ENCODE measurements at places on chromosomes 11 and 22.

GRCh38 chr11:8110396-8110795 is 29.4 kb downstream of the TUB start:
- no peak for DNase-seq

- DNase-seq = no peak
Observed at GRCh38 chr22:23925020-23925606, 30.9 kb downstream of the MIF start.

DNA sequence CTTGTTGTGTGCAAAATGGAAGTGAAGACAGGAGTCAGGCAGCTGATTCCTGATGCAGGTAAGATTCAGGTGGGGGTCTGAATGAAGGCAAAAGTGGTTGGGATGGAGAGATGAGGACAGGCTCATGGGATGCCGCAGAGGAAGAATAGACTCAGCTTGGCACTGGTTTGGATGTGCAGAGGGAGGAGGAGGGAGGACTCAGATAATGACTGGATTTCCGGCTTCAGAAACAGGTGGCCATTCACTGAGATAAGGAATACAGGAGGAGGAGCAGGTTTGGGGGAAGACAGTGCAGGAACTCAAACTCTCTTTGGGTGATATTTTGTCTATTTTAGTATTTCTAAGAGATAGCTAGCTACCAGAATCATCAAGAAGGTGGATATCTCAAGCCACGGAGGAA is 19.2 kb downstream of the RASSF10 start:
- no peak for DNase-seq

GRCh38 chr11:112762707-112763090 is 198.5 kb upstream of the NCAM1 start:
- DNase-seq = no peak

DNA sequence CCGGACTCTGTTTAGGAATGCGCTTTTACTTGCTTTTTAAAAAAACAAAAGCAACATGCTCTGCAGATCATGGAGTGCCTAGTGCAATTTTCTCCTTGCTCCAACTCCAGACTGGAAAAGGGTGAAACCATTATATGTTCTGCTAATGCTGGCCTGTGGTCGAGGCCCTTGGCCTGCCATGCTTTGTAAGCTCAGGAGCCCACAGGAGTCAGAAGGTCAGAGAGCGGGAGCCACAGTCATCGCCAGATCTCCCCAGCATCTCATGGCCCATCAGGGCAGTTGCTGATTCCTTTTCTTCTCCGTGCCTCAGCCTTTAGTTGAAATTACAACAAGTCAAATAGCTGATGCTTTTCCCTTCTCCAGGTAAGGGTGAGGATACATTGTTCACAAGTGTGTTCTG is 80.3 kb downstream of the DDIAS start:
- peak; percentile 28 for DNase-seq

DNA sequence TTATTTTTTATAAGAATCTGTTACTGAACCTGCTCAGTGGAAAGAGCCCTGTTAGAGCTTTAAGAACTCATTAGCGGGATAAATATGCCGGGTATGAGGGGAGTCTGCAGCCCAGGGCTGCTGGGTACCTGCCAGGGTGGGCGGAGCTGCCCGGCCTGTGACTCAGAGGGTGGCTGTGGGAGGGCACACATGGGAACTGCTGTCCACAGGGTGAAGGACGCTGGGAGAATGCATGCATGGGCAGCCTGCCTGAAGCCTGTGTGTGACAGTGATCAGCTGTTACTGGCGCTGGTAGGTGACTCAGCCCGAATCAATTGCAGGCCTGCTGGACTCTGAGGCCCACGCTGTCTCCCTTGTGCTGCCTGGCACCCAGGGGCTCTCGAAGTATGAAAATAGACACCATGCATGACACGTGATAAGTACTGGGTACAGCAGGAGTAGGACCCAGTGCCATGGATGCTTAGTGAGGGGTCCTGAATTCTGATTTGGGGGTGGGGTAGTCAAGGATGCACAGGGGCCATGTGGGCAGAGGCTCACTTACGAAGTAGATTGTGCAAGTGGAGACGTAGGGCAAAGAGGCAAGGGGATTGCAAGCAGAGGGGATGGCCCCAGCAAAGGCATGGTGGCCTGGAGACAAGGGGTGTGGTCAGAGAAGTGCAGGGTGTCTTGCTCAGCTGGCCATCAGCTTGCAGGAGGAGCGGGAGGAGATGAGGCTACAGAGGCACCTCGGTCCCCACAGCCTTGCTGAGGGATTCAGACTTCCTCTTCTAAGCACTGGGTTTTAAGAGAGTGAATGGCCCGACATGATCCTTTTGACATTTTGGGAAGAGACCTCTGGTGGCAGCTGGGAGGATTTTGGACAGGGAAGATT is 36.5 kb downstream of the GRIK4 start:
- peak; percentile 98 for DNase-seq

GRCh38 chr11:120404495-120404894 is 68.3 kb downstream of the ARHGEF12 start:
- no peak for DNase-seq

DNA sequence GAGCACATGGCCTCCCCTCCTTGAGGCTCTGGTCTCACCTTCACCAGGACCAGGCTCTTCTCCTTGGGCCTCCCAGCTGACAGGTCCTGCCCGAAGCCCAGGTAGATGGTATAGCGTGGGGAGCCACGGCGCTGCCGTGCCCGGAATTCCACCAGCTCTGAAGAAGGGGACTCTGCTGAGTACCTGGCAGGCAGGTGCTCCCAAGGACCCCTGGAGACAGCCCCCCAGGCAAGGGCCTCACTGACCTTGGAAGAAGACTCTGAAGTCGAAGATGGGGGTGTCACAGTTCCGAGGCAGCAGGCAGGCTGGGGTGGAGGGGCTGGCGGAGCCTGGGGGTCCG is 2.8 kb downstream of the IRF7 start:
- no peak for DNase-seq

DNA sequence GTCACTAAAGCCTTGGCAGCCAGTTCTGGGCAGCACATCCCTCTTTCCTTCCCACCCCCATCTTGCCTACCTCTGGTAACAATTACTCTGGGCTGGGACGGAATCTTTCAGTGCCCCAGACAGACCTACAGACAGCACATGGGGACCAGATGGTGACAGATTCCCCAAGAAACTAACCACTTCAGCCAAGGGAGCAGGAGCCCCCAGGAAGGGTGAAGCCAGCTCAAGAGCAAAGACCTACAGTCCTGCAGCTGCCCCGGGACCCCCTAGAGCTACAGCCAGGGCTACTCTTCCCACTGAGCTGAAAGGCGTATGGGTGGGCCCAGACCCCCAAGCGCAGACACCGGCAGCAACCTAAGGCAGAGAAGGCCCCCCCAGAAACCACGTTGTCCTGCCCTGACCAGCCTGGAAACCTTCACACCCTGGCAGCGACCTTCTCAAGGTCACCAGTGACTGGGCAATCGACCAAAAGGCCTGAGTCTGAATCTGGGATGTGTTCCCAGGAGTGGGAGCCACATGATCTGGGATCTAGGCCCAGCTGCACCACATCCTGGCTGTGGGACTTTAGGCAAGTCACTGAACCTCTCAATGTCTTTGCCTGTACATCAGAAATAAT is 65.8 kb downstream of the LRRC32 start:
- no peak for DNase-seq

- DNase-seq = no peak
Observed at GRCh38 chr22:19874307-19875060, 19.8 kb upstream of the GNB1L start.

GRCh38 chr11:130103296-130103814 is 33.7 kb downstream of the APLP2 start:
- peak; percentile 90 for DNase-seq

DNA sequence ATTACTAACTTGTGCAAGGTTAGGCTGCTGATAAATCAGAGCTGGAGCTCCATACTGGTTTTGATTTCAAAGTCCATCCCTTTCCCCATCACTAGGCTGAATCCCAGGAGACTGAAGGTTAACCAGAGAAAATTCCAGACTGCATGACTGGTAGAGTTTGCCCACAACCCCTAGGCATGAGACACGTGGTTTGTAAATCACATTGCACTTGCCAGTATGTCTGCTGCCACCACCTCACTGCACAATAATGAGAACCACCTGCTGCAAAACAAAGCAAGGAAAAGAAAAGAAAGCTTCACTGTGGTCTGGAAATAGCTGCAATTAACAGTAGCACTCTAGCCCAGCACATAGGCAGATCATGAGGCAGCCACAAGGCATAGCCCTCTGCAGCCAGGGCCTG is 67.6 kb upstream of the NTM start:
- DNase-seq = no peak

GRCh38 chr11:47917599-47918369 is 62.6 kb upstream of the PTPRJ start:
- peak; percentile 69 for DNase-seq

GRCh38 chr11:116993599-116993998 is 104.6 kb downstream of the SIK3 start:
- DNase-seq = no peak

- DNase-seq = no peak
Observed at GRCh38 chr22:33038836-33039235, 19.3 kb downstream of the SYN3 start.

DNA sequence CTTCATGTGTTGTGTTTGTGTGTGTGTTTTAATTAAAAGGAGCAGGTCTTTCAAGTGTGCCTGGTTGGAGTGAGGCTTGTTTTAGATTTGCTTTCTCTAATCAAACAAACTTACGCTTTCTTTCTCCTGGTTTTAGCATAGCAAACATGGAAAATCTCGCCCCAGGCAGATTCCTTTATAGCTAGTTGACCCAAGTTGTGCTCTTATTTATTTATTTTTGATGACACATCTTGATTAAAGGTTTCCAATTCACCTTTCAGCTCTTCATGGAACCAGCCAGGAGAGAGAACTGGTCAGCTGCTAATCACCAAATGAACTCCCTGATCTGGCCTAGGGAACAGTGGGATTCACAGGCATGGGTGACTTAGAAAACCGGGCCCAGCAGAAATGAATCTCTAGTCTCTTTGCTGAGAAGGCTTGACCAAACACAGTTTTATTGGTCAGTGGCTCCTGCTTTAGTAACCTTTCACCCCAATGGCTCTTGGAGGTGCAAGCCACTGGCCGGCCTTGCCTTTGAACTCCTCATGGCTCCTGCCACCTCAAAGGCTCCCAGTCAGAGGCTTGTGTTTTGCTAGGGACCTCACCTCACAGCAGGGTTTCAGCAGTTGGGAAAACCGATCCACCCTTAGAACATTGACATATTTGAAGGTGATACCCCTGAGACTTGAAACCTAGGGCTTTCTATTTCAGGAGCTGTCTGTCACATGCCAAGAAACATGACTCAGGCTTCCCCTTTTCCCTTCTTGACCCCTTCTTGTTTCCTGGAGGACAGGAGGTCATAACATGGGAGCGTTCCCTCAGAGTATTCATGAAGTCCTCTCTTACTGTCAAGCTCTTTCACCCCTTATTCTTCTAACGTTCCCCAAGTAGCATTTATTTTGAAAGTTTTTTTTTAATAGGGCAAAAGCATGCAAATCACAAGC is 48.8 kb downstream of the EXT2 start:
- DNase-seq = peak; percentile 20

DNA sequence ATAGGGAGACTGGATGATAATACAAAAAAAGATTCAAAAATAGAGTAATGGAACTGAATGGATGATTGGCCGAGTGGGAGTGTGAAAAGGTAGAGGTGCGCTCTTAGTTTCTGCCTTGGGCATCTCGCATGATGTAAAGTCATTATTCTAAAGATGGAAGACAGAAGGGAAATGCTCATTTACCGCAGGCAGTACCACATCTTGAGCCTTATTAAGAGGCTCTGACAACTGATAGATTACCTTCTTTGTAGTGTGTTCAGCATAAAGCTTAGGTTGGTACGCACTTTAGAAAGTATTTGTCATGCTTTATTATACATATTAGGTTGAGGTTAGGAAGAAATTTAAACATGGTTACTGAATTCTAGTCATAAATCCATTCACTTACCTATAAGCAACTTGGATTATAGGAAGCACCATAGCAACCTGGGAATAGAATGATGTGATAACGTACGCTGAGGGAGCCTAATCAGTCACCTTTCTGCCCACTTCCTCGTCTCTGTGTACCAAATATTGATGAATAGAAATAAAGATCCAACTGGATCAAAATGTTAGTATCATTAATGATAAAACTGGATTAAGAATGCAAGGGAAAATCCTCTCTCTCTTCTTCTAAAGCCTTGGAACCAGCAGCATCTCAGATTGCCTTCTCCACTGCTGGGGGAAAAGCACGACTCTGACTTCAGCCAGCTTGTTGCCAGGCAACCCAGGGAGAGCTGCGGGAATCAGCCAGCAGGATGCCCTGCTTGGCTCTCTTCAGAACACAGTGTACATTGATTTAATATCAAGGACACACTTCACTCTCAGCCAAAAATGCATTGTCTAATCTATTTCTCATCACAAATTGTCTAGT is 29.0 kb upstream of the VWA5A start:
- no peak for DNase-seq

GRCh38 chr11:90310210-90310609 is 87.4 kb upstream of the CHORDC1 start:
- DNase-seq = no peak

GRCh38 chr11:75653532-75653931 is 15.3 kb downstream of the MAP6 start:
- DNase-seq = no peak

DNA sequence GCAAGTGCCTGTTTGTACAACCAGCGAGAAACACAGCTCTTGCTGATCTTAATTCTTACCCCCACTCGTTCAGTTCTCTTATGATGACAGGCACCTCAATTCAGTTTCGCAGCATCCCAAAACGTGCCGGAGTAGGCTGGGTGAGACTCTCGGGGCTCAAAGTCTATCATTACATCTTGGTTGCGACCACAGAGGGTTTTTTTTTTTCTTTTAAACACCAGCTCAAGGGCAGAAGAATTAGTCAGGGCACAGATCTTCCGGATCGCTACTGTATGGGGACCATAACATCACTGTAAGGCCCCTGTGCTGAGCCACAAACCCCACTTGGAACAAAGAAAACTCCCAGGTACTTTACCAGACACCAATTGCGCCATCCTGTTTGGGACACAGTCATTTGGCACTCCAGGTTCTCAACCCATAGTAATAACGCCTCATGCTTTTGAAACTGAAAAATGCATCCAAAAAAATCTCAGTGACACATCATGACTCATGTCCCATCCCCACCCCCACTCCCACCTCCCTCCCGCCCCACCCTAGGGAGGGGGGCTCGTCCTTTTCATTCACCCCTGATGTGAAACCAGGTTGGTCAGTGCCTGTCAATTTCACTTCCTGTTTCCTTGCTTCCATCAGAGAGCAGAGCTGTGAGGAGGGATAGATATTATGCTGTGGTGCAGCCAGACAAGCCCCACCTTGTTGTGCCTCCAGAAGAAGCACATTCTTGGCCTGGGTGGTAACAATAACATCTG is 41.0 kb upstream of the CD5 start:
- peak; percentile 65 for DNase-seq

DNA sequence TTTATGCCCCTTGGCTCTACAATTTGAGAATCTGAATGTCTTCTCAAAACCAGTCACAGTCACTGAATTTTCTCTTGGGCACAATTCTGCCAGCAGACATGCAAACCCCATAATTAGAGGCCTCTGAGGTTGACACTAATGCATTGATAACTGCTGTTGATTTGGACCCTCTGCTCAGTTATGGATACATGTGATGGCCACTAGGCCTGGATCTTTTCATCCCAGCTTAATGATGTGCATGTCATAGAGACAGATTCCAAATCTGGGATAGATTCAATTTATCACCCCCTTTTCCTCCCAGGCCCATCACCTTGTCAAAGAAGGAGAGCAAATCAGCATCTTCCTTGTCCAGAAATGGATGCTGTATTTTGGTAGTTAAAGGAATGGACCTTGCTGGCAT is 92.2 kb downstream of the C11orf91 start:
- DNase-seq = no peak

Measured in kidney tubule cell (primary cell).